ENCODE measurements at places on chromosomes 6 and 20.
A peak's percentile ranks its signal among the peaks of the same experiment; 100 is the strongest.

- DNase-seq: no peak
Measured at GRCh38 chr6:41047745-41048732, 5.0 kb upstream of the APOBEC2 start.

- DNase-seq: no peak
Measured at GRCh38 chr6:134379076-134379475, 61.2 kb upstream of the SGK1 start.

DNA sequence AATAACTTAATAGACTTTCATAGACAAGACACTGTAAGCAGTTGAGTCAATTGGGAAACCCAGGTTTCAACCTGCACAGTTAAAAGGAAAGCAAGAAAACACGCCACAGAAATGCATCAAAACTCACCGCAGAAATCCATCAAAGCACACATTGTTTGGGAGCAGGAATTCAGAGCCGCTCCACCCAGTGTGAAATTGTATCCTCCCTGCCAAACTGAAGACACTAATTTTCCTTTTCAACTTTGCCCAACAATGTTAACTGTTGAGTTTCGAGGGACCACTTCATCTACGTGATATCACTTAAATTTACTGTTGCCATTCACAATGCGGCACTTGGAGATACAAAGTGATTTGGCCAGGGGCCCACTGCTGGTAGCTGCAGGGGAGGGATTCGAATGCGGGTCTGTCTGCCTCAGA lies 92.7 kb downstream of the DACT2 start:
- DNase-seq: no peak

GRCh38 chr20:14445902-14446301 lies 108.5 kb upstream of the FLRT3 start:
- no peak for DNase-seq

DNA sequence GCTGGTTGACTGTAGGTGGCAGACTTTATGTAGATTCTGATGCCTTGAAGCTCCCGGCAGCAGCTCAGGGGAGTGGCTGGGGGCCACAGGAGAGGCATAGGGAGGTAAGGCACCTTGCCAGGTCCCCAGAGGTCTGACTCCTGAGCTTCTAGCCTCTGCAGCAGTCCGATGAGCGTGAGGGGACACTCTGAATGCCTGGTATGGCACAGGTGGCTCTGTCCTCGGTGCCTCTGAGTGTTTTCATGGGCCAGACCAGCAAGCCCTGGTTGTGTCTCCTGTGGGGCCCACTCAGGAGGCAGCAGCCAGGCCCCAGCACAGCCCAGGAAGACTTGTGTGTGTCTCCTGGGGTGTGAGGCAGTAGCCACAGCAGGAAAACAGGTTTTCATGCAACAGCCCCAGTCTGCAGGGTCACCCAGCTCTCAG lies 39.7 kb upstream of the IRF4 start:
- DNase-seq: no peak

GRCh38 chr20:3277686-3278465 lies 38.9 kb upstream of the SLC4A11 start:
- no peak for DNase-seq

GRCh38 chr6:152170702-152171667 lies 363.5 kb downstream of the ESR1 start:
- DNase-seq: no peak

DNA sequence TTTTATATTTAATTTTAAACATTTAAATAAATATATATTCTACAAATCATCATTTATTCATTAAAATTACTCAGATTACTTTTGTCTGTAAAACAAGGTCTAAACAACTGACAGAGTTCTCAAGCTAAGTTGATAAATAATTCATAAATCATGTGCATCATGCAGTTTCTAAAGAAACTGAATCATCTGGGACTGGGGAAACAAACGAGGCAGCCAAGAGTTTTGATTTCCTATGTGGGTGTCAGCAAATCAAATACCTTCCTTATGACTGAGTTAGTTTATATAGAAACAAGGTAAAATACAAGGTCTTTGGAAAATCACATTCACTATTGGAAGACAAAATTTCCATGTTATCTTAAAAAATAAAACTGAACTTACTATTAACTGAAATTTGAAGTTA lies 149.9 kb upstream of the BEND6 start:
- DNase-seq: peak; percentile 35

Measured in fibroblast of the conjunctiva (primary cell).